ENCODE measurements at places on chromosomes 12 and 14.

- DNase-seq, result no peak
These were observed 2.1 kb downstream of the SLC39A2 start for GRCh38 chr14:21001218-21001617.

GRCh38 chr12:109432431-109432830 is 44.7 kb downstream of the KCTD10 start:
- no peak for DNase-seq

DNA sequence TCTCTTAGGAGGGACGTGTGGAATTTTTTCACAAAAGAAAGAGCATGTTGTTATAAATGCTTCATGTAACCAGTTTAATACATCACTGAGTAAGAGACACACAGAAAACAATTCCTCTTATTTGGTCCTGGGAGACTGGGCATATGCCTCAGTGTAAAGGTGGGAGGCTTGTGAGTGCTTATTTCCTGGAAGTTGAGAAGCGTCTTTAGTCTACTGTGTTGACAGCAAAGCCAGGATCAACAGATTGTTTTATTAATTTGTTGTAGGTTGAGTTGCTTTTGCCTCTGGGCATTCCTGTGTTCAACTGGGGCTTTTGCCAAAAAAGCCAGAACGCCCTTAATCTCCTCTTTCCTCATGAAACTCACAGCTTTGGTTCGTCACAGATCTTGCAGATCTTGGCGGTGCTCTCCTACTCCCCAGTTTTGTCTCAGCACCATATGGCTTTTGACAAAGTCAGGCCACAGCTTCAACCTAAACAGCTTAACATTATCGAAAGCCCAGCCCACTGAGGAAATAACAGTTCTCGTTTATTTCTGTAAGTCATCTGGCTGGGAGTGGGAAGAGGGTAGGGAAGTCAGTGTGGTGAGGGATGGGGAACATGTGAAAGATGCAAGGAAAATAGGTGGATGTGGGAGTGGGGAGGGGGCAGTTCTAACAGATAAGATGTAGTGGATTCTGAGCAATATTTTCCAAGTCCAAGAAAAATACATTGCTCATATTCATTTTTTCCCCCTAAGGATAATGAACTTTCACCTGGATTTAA is 227.2 kb downstream of the DACT1 start:
- no peak for DNase-seq

GRCh38 chr14:74019408-74020137 is 424 bp downstream of the BBOF1 start:
- no peak for DNase-seq

DNA sequence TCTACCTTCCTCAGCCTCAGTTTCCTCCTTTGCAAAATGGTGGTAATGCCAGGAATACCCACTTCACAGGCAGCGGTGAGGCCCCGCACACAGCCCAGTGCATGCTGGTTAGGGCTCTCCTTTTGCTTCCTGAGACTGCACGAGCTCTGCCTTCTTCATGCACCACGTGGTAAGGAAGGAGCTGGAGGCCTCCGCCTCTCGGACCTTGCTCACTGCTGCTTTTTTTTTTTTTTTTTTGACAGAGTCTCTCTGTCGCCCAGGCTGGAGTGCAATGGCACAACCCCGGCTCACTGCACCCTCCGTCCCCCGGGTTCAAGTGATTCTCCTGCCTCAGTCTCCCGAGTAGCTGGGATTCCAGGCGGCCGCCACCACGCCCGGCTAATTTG is 18.1 kb downstream of the TAMALIN start:
- no peak for DNase-seq

Measured in nucleus accumbens (tissue), 56 donors.